ENCODE measurements at places on chromosomes 6 and 20.

DNA sequence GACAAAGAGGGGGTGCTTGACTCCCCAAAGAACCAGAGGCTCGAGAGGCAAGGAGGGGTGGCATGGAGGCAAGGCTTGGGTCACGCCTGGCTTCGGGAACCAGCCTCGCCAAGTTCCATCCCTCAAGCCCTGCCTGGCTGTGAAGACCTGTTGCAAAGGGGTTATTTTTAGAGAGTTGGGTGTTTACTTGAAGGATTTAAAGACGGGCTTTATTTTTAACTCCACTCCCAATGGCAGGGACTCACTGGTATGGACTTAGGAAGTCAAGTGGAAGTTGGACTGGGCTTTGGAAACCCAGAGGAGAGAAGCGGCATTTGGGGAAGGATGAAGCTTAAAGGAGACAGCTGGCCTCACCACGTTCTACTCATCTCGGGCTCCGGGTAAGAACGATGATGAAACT lies 43.1 kb downstream of the JPH2 start:
- DNase-seq: no peak

DNA sequence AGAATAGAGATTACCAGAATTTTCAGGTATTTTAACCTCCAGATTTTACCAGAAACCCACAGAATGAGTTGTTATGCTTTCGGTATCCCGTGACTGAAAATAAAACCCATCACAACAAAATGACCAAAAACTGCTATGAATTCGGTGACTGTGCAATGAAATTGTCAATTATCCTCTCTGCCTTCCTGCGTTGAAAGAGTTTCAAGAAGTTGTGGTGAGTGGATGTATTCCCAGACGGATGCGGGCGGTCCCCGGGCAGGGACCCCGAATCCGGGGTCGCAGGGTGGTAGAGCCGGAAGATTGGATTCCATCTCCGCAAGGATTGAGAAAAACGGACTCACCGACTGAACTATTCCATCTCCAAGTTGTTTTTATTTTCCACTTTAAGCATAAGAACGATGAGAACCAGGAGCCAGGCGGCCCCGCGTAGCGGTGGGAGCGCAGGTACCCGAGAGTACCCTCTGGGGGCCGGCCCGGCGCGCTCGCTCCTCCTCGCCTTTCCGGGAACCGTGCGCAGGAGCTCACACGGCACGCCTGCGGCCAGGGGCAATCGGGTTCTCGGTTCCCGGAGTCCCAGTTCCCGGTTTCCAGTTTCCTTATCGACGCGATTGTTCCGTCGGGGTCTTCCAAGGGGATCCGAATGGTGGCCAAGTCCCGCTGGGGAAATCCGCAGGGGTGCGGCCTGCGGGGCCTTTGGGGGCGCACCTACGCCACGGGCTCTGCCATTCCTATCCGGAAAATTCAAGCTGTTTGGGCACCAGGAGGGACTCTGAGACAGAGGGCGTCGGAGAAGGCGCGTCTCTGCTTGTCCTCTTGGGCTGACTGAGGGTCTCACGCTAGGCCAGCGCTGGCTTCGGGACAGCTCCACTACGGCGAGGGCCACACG lies 104.9 kb upstream of the PRDM1 start:
- DNase-seq: no peak

DNA sequence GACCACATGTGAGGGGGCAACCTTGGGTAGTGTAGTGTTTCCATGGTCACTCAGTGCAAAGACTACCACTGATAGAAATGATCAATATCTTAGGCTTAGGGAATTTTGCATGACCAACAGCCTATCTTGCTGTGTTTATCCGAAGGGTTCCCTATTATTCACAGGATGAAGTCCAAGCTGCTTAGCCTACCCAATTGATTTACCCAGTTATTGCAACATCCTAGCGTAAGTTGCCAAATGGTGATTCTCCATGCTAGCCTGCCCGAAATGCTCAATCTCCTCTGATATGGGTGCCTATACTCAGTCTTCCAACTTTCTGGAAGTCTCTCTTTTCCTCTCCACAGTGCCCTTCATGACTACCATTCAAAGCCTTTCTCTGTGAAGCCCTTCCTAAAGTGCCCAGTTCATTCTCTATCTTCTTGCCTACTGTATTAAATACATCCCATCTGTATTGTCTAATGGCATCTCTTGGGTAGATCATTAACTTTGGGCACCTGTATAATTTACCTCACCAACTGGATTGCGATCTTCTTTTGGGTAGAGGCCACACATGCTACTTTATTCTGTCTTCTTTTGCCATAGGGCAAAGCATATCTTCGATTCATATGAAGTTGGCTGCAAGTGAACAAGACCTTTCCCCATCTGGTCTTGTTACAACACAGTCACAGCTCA lies 240.5 kb downstream of the CLIC5 start:
- no peak for DNase-seq

DNA sequence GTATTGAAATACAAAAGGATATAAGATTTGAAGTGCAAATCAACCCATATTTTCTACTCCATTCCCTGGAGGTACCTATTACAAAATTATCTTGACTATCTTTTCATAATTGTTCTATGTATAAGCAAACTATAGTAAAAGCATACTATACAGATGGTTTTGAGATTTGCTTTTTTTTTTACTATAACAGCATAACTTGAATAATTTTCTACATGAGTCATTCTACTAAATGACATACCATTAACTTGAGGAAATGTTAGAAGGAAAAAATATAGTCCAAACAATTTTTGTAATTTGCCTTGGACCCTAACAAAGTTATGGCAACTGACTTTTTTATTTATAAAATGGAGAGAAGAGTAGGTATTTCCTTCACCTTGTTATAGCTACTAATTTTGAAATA lies 472.7 kb downstream of the PKHD1 start:
- no peak for DNase-seq

GRCh38 chr6:52821842-52822241 lies 18.2 kb upstream of the GSTA1 start:
- DNase-seq: no peak

- no peak for DNase-seq
Measured at GRCh38 chr20:50713657-50714101, 17.7 kb upstream of the PARD6B start.

- no peak for DNase-seq
Measured at GRCh38 chr6:157525918-157526425, 145.0 kb downstream of the ZDHHC14 start.
